ENCODE measurements at places on chromosomes 2 and 18.

DNA sequence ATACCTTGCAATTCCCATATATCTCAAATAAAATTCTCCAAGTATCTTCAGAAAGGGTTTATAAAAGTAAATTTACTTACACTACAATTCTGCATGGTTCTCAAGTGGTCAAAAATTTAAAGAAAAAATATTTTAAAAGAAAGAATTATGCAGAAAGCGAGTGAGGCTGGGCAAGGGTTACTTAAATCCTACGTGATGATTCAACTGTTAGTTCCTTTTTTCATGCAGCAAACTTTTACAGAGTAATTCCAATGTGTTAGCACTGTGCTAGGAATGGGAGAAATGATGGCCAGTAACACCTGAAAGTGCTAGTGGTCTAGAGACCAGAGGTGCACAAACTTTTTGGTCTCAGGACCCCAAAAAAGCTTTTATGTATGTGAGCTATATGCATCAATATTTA is 133.4 kb downstream of the ATAD2B start:
- DNase-seq, result no peak

DNA sequence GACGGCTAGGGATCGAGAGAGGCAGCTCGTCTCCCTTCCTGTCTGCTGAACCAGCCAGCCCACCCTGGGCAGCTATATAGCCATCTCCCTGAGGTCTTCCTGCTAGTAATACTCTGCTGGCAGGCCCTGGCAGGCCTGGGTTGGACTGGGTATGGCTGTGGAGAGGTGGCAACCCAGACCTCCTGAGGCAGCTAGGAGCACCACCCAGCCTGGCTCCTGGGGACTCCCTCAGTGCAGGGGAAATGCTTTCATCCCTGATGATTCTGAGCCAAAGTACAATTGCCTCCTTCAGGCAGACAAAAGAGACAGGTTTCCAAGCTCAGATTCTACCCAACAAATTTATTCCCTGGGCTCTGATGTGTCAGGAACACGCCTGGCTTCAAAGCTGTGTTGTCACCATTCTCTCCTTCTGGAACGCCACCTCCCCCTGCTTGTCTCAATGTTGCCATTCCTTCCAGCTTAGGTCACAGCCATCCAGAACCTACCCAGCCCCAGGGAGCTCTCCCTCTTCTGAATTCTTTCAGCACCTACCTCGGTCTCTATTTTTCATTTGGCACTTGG is 4.7 kb upstream of the DNAJB2 start:
- DNase-seq, result no peak

- no peak for DNase-seq
Measured at GRCh38 chr2:101007415-101008345, 5.6 kb downstream of the RPL31 start.

DNA sequence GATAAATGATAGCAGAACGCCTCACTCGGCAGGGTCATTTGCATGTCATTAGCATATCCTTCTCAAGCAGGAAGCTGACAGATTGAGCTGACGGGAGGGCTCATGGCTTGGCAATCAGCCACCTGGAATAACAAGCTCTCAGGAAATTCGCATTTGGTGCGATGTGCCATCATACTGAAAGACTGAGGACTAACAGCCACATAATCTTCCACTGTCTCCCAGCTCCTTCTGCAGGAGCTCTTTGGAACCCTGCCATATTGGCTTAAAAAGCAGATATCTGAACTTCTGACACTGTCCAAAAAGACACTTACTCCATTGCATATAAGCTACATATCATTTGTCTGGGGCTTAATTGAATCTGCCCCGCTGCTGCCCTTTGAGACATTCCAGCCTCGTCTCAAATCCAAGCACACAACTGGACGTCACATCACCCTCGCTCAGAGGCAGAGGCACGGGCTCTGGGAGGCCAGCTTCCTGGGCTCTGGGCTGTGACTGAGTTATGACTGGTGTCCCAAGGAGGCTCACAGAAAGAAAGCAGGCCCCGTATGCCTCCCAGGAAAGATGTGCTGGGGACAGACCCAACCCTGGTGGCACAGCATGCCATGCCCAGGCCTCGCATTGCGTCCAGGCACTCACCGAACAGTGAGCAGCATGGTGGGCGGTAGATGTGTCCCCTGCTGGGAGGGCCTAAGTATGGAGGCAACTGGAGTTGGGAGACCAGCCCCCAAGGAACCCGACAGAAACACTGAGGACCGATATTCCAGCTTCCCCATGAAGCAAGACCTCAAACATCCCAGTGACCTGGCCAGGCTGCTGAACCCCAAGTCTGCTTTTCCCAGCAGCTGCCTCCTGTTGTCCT is 228.0 kb downstream of the ATAD2B start:
- DNase-seq, result no peak

- DNase-seq, result no peak
Measured at GRCh38 chr2:100870652-100871531, 51.0 kb downstream of the NPAS2 start.

DNA sequence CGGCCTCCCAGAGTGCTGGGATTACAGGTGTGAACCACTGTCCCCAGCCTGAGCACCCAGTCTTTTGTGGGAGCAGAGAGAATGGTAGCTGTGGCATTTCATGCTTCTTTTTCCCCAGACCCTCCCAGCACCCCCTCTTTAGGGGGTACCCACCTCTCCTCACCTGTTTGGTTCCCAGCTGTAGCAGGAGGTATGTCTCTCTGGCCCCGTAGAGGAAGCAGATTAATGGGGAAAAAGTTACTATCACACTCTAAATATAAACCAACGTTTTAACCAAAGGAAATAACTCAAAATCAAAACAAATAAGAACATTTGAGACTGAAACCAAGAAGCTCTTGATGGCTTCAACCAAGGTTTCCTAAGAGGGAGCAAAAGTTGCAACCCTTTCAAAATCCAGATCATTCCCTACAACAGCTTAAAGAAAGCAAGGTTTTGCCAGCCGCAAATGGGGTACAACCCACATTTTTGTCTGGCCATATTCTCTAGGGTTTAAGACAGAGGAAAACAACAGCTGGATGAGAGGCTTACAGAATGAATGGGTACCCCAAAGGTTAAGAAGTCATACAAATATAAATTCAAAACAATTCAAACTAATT is 8.0 kb downstream of the RNF125 start:
- DNase-seq, result no peak
